T-cell (primary cell): ENCODE measurements at places on chromosomes 7 and 10.

- no peak for DNase-seq
Measured at GRCh38 chr7:85638394-85638793, 451.5 kb upstream of the SEMA3D start.

DNA sequence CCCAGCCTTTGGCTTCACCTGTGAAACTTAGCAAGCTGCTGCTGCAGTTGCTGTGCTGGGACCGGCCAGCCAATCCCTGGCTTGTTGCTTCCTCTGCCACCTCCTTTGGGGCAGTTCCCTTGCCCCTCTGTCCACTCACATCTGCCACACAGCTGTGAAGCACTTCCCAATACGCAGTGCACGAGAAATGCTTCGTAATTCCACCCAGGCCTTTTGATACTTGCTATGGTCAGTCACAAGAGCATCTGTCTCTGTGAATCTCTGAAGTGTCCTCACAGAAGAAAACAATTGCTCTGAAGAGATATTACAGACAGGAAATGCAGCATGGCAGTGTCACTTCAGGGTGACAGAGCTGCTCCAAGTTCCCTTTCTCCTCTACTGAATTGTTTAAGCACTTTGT is 208.5 kb downstream of the PTEN start:
- no peak for DNase-seq

- no peak for DNase-seq
Measured at GRCh38 chr7:94031865-94032264, 27.7 kb upstream of the BET1 start.

DNA sequence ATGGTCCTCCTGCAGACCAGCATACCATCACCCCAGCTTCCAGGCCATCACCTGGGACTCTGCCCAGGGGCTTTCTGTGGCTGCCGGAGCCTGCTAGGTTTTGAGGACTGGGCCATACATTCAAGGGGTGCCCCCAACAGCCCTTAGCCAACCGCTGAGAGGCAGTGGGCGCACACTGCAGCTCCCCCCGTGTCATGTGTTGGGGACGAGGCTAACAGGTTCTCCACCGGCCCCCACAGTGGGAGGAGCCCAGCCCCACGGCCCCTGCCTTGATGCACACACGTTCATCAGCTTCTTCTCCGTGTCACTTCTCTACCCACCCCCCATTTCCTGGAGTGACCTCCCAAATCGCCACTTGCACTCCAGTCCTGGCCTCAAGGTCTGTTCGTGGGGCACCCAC is 543.2 kb upstream of the FOXK1 start:
- no peak for DNase-seq

DNA sequence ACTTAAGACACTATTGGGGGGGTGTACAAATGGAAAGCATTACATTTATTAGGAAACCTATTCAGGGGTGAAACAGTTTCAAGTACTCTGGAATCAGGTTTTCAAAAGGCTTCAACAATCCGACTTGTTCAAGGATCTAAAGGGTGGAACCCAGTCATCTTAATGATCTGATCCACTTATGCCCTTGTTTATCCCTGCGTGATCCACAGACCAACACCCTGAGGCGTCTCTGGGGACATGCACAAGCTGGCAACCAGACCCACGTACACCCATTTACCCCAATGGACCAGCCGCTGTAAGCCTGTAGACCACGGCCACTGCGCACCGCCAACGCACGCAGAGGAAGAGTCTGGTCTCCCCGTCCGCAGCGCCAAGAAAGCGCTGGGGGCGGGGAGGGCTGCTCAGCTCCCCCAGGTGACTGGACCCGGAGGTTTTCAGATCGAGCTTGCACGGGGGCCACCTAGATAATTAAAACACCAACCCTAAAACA is 13.4 kb downstream of the HNRNPF start:
- DNase-seq = peak; percentile 10

DNA sequence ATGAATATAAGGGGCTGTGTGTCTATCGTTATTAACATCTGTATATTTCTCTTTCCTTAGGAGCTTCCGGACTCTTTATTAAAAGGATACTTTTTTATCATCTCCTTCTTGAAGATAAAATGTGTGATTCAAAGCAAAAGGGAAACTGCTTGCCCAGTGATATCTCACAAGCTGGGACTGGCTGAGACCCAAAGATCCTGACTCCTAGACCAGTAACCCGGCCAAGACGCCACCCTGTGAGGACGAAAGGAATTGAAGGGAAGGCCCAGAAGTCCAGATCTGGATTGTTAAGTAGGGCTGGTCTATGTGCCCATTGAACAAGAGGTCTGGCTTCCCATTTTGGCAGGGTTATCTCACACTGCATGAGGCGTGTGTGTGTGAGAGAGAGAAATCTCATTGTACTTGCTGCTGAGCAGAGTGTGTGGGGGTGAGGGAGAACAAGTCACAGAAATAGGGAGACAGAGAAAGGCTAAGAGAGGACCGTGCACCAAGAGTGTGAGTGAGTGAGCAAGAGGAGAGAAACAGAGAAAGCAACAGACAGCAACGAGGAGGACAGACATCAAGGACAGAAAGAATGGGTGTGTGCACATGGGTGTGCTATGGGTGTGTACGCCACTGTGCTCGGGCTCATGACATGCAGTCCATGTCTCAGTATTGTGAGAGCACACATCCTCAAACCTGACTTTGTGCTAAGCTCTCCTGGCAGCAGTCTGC is 75.4 kb downstream of the PLXNA4 start:
- no peak for DNase-seq

DNA sequence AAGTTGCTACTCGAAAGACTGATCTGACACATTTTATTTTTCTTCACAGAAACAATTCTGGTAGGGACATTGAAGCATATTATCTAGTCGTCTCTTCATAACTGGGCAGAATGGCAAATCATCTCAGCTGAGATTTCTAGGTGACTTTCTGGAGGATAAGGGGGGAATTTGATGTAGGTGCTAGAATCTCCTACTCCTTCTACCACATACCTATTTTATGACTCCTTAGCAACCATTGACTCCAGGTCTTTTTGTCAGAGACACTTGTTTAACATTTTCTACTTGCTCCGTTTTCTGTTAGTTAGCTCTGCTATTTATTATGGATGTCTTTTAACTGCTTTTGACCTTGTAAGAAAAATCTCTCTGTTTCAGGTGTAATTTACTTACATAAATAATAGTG is 380.9 kb upstream of the SEMA3C start:
- DNase-seq = no peak

- no peak for DNase-seq
Measured at GRCh38 chr7:131655447-131655846, 99.0 kb upstream of the PODXL start.

GRCh38 chr10:5622186-5622960 is 44.0 kb downstream of the ASB13 start:
- DNase-seq = no peak
